ENCODE measurements at places on chromosomes 11 and 22.

GRCh38 chr11:114953039-114953438, 274.7 kb downstream of the NXPE2 start:
- DNase-seq, result no peak

DNA sequence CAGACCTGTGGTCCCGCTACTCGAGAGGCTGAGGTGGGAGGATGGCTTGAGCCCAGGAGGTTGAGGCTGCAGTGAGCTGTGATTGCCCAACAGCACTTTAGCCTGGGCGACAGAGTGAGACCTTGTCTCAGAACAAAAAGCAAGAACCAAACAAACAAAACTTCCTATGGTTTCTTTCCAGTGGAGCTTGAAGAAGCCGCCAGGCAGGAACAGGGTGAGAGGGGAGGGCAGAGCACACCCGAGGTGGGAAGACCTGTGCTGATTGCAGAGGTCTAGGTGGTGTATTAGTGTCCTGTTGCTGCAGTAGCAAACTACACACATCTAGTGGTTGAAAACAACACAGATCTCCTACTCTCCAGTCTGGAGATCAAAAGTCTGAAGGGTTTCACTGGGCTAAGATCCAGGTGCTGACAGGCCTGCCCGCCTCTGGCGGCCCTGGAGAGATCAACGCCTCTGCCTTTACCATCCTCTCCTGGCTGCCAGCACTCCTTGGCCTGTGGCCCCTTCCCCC, 10.5 kb downstream of the ARHGEF17 start:
- no peak for DNase-seq

- DNase-seq, result no peak
Measured at GRCh38 chr11:7668911-7669310, 4.4 kb downstream of the CYB5R2 start.

DNA sequence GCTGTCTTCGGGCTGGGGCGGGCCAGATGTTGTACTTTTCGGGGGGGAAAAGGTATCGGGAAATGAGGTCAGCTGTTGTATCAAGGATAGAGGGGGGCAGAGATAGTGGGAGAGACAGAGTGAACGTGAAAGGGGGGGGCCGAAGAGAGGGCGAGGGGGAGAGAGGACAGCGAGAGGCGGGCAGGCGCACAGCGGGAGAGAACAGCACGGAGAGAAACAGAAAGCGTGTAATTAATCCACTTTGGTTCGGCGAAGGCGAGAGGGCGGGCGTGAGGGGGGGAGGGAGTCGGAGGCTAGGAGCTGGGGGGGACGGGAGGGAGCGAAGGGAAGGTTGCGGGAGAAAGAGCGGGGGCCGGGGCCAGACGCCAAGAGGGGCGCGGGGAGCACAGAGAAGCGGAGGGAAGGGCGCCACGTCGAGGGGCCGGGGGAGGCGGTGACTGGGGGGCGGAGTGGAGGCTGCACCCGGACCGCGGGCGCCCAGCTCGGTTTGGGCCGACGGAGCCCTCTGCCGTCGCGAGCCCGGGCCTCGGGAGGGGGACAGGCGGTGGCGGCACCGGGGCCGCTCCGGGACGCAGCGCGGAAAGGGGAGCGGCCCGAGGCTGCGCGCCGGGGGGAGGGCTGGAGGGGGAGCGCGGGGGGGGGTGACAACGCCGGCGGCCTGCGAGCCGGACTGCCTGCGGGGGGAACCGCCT, 612 bp downstream of the IGF2 start:
- DNase-seq, result no peak

- no peak for DNase-seq
Measured at GRCh38 chr11:102223859-102224258, 93.4 kb upstream of the BIRC3 start.

GRCh38 chr22:42299586-42300258, 29.3 kb upstream of the TCF20 start:
- peak; percentile 48 for DNase-seq

- no peak for DNase-seq
Measured at GRCh38 chr11:70048279-70049024, 29.7 kb upstream of the ANO1 start.

Data from upper lobe of left lung (tissue), 6 donors.